HCEC 1CT (cell line): ENCODE measurements at places on chromosomes 6 and 20.
A peak's percentile ranks its signal among the peaks of the same experiment; 100 is the strongest.

- peak; percentile 93 for DNase-seq
Observed at GRCh38 chr6:75204217-75204958, 1.5 kb downstream of the COL12A1 start.

GRCh38 chr6:10598084-10598960, 77.2 kb downstream of the GCNT2 start:
- no peak for DNase-seq

GRCh38 chr6:41678511-41679084, 40.3 kb downstream of the MDFI start:
- no peak for DNase-seq

DNA sequence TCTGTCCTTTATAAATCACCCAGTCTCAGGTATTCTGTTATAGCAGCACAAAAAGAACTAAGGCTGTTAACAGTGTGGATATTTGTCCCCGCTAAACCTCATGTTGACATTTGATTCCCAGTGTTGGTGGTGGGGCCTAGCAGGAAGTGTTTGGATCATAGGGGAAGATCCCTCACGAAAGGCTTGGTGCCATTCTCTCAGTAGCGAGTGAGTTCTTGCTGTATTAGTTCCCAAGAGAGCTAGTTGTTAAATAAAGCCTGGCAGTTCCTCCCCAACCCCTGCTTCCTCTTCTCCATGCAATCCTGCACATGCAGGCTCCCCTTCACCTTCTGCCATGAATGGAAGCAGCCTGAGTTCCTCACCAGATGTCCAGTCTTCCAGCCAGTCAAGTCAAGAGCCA, 29.8 kb upstream of the ERVFRD-1 start:
- no peak for DNase-seq

DNA sequence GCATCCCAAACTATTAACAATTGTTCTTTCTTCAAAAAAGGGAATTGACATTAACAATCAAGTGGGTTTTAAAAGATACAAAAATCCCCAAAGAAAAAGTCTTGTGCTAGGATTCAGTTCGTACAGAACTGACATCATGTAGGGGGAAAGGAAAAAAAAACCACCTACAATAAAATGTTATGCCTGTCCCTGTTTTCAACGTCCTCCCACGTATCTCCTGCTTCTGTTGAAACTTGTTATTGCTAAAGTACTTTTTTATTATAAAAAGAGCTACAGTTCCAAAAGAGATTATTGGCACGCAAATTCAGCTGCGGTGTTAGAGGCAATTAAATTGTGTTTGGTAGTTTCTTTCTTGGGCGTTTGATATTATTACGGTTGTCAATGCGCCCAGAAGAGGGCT, 102.8 kb upstream of the PHACTR1 start:
- DNase-seq: no peak

DNA sequence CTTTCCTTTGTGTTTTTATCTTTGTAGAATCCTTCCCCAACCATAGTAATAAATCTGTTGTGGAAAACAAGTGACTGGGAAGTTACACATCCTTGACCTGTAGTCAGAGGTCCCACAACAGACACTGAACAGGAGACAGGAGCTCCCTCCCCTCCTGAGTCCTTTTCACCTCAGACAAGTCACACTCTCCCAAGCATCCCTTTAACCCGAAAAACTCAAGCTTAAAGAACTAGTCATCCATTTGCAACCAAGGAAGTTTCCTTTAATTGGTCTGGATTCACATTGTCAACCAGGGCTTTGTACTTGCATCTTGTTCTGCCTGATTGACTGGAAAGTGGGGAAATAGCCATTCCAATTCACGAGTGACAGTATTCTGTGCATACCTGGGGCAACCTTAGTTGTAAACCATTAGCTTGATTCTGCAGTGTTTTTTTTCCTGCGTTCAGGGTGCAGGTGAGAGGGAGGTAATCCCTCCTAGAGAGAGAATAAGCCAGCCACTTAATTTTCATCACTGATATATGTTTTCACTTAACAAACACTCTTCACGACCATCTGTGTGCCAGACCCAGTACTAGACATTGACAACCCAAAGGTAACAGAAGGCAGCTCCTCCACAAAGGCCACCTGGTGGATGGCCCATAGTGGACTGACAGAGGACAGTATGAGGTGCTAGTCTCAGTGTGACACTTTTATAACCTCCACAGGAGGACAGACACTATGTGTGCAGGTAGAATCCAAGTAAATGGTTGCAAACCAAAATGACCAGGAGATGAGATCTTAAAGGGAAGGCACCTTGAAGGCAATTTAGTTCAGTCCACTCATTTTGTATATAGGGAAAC, 112.4 kb downstream of the SLX4IP start:
- no peak for DNase-seq

DNA sequence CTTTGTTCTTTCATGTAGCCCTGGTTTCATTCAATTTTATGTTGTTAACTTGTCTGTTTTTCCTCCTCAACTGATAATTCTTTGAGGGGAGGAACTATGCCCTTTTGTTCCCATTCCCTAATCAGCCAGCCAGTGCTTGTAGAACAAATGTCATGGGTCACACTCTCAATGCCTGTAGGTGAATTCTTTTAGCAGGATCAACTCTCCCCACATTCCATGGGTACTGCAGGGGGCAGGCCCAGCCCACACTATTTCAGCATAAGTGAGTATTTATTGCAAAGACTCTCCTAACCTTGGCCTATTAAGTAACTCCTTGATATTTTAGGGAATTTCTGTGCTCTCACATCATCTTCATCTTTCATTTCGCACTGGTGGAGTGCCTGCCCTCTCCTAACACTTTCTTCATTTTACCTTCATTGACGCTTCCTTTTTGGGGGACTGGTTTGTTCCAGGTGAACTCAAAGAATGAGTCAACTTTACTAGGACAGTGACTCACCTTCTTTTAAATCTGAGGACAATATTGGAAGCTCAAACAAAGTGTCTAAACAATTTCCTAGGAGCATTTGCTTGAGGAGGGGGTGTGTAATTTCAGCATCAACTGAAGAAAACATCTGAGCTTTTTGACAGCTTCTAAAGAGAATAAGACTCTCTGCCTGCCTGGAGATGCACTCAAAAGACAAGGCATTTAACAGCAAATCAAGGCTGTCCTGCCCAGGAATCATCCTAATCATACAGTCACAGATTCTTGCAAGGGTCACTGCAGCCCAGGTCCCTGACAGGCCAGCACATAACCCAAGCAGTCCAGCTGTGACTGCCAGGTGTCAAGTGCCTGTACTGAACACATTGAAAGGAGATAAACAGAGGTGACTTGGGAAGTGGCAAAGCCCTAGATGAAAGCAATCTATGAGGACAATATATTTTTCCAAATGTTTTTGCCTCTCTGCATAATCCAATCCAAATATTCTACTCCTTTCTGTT, 263.9 kb upstream of the PRND start:
- peak; percentile 12 for DNase-seq

DNA sequence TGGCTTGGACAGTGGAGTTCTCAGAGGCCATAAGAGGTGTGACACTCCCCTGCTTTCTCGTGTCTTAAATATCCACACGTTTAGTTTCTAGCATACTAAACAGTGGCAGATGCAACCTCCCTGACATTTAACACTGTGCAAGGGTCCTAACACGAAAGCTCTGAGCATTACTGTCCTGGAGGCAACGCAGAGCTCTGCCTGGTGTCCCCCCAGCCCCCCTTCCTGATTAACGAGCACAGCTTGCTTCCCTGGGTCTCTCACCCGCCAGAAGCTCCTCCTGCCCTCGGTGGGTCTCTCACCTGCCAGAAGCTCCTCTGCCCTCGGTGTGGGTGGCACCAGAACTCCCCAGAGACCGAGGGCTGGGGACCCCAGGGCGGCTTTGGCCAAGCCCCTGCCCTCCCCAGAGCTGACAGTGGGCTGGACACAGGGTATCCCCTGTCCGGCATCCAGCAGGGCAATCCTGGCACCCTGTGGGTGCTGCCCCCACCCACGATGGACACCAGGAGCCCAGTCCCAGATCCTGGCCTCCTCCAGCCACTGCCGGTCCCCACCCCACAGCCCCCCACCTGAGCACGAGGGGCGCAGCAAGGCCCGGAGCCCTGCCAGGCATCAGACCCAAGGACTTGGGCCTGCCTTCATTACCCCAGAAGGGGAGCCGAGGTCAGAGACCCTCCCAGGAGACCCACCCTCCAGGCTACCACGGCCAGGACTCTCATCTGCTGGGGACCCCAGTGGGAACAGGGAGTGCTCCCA, 12.4 kb upstream of the KCNQ2 start:
- no peak for DNase-seq

- no peak for DNase-seq
Observed at GRCh38 chr6:157668009-157668401, 155.0 kb upstream of the SNX9 start.

GRCh38 chr20:24485981-24486380, 16.6 kb downstream of the SYNDIG1 start:
- no peak for DNase-seq

GRCh38 chr20:6693178-6693807, 74.2 kb upstream of the BMP2 start:
- DNase-seq: no peak

GRCh38 chr6:147522597-147522996, 14.1 kb downstream of the SAMD5 start:
- DNase-seq: no peak

DNA sequence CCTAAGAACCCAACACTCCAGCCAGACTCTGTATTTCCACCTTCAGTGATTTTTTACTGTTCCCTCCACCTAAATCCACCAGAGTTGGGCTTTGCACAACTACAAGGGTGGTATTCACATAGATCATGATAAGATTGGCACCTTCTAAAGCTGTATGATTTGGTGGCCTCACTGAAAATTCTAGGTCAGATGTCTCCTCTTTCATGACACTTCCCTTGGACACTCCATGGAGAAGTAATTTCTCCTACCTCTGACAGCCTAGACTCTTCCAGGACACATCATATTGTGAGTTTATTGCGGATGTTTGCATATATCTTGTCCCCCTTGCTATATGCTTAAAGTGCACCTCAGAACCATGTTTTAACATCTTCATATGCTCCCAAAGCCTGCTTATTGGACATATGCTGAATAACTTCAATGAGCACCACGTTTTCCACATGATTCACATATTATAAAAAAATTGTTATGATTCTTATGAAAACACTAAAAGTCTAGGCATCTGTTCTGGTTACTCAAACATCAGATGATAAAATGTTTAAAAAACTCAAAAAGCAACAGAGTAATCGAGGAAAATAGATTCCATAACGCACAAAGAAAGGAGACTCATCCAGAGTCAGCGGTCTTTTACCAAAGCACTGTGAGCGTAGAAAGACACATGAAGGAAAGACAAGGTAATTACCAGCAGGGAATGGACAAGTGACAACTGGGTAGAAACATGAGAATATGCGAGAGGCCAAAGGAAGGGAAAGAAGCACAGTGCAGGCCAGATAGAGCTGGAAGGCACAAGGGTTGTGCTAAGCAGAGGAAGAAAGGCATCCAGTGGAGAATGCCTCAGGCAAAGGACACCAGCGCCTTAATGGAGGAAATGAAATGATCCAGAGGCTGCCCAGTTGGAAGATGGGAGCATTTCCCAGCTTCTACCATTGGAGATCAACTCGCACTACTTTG, 46.5 kb downstream of the KIF16B start:
- DNase-seq: no peak

DNA sequence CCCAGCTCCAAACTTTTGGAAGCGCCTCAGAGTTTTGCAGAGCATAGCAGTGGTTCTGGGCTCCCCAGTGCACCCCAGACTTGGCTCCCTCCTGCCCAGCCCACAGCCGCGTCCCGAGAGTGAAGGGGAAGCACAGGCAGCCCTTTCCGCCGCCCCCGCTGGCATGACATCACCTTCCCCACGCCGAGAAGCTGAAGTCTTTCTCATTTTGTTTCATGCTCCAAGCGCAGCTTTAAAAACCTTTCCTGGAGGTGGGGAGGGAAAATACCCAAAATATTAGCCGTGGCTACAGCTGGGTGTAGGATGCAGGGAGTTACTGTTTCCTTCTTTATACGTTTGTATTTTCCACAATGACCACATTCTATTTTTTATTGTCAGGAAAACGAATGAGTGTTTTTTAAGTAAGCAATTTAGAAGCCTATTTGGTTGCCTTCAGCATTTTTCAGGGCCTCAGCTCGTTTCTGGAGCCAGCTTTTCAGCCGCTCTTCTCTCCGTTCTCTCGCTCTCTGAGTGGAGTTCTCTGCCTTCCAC, 72.9 kb downstream of the SNX5 start:
- DNase-seq: peak; percentile 13

DNA sequence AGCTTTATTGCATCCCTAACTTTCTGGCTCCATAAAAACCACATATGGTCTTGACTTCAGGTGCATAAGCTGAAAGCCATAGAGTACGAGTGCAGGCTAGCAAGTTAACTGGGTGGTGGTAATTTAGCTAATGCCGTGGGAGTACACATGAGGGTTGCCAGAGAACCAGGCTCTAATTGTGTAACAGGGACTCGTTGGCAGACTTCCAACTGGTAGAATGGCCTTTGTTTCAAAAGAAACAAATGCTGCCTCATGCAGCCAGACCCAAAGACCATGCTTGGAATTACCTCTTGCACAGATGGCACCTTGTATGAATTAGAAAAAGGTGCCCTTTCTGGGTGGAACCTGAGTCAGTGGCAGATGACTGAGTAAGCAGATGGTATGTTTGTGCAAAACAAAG, 73.2 kb downstream of the LY86 start:
- no peak for DNase-seq

GRCh38 chr6:56477241-56477640, 165.4 kb downstream of the DST start:
- no peak for DNase-seq

- no peak for DNase-seq
Observed at GRCh38 chr20:34512955-34513419, 3.2 kb upstream of the DYNLRB1 start.

GRCh38 chr6:12353731-12354130, 63.6 kb downstream of the EDN1 start:
- no peak for DNase-seq

DNA sequence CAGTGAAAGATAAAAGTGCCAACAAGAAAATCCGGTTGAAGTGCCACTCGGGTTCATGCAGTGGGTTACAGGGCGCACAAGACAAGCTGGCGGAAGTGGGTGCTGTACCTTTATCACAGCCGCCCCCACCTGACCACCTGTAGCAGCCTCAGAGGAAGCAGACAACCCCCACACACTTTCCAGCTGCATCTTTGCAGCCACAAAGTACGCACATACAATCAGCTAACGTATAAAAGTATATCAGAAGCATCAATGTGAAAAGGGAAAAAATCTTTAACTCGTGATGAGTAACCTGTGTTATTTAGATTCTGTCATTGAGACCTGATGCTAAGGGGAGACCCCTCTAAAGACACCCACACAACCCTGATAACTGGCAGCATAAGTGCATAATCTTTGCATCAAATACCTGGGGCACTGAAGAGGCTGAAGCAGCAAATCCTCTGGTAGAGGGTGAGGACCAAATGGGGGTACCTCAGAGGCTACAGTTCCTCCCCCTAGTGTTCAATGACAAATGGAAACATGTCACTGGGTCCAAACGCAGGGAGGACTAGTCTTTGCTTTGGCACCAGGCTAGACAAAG, 22.1 kb downstream of the BACH2 start:
- DNase-seq: no peak

DNA sequence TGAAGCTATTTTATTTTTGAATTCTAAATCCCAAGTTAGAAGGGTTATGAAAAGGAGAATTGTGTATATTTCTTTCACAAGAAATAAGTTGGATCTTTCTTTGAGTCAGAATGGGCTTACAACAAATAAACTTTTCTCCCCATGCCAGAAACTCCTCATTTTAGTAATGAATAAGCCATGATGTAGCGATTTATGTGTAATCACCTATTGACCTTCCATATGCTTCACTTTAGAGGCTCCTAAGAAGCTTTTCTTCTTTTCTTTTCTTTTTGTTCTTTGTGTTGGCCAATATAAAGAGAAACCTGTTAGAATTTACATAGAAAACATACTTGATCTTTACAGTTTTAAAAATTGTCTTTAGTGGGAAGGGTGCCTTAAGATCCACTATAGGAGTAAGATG, 370.2 kb downstream of the UTRN start:
- peak; percentile 82 for DNase-seq
